ENCODE measurements at places on chromosomes 1 and 21.

- peak; percentile 20 for DNase-seq
These were observed 80.4 kb upstream of the SPATA6 start for GRCh38 chr1:48552420-48552819.

DNA sequence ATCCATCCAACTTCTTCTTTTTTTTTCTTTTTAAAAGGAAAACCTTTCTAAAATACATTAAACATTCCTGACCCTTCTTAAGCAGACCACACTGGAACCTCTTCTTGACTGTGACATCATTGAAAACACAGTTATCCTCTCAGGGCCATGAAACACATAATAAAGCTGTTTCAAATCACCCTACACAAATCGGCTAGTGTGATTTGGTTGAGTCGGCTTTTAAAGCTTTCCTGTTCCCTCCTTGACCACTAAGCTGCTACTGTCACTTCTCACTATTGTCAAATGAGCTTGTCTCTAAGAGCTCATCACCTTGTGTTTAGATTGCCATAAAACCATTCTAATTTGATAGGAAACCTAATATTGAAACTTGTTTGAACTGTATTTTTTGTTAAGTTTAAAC is 5.9 kb downstream of the USP24 start:
- DNase-seq = no peak

- DNase-seq = no peak
These were observed 170.7 kb downstream of the NEGR1 start for GRCh38 chr1:72111662-72112061.

DNA sequence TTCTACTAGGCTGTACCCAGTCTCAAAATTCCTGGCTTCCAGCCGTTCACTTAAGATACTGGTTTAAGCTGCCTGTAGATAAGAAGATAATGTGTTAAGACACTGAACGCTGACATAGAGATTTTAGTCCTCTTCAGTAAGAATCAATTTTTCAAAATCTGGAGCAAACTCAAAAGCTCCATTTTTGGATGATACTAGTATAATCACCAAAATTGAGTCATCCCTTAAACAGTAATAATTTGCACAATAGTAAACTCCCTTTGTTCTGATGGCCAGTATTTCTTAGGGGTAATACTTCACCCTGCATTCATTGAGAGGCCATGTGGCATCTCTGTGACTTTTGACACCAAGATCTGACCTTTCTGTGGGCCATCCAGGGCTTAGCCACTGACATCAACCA is 299.8 kb upstream of the USP25 start:
- DNase-seq = no peak

GRCh38 chr1:231200388-231201031 is 38.7 kb downstream of the TRIM67 start:
- no peak for DNase-seq
